BJ (cell line): ENCODE measurements at places on chromosomes 2 and 18.
A peak's percentile ranks its signal among the peaks of the same experiment; 100 is the strongest.

DNA sequence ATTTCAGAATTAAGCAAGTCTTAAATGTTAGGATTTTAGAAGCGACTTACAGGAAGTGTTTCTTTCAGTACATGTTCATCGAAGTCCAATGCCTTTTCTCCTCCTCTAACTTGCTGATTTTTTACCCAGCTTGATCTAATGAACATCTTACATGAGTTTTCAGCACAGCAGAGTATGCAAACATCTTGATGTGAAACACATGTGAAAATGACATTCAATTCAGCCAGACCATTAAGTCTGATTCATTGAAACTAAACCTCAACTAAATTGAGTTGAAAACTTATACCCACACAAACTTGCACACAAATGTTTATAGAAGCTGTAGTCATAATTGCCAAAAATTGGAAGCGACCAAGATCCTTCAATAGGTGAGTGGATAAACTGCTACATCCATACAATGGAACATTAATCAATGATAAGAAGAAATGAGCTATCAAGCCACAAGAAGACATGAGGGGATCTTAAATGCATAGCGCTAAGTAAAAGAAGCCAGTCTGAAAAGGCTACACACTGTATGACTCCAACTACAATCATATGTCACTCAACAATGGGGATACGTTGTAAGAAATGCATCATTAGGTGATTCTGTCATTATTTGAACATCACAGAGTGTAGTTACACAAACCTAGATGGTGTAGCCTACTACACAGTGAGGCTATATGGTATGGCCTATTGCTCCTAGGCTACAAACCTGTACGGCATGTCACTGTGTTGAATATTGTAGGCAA, 18.5 kb downstream of the PSTPIP2 start:
- DNase-seq: peak; percentile 53

DNA sequence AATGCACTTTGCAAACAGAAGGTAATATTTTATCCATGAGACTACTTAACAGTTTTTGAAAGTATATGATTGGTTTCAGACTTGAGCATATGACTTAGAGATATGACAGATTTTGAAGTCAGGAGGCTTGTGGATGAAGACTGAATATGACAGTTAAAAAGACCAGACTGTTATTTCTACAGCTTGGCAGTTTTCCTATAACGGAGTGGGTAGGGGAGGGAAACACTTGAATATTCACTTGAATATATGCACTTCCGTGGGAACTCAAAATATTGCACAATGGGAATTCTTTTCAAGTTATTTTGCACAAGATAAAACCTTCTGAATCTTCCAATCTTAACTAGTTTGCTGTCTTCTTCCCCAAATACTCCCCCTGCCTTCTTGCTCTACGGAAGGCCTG, 64.6 kb upstream of the ACKR3 start:
- DNase-seq: no peak

- DNase-seq: peak; percentile 4
Observed at GRCh38 chr2:636641-637405, 40.4 kb downstream of the TMEM18 start.

DNA sequence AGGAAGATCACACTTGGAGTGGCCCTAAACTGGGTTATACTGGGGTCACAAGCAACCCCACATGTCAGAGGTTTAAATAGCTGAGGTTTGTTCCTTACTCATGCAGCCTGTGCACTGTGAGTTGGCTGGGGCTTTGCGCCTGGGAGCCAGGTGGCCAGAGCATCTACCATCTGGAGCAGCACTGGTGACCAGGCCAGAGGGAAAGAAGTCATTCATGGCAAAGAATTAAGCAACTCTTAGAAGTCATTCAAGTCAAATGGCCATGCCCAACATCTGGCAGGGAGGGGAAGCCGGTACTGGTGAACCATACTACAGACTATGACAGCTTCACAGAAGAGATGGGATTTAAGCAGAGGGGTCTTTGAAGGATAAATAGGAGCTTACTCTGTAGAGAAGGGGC, 90.7 kb downstream of the POLR1A start:
- DNase-seq: no peak

GRCh38 chr2:202172439-202173211, 65.8 kb downstream of the SUMO1 start:
- DNase-seq: no peak

DNA sequence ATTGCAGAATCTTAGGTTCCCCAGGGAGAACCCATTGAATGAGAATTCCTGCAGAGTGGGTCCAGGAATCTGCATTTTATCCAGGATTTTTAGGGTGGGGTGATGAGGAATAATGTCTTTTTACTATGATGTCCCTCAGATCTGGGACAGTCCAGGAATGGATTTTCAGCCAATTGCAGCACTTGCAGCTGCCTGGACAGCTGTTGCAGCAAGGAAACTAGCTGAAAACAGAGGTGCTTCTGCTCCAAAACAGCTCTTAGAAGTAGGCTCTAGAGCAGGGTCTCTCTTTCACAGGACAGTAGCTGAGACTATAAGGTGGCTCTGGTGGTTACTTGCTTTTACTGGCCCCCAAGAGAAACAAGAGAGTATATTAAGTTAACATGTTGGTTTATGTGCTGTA, 9.1 kb downstream of the GLI2 start:
- DNase-seq: no peak

DNA sequence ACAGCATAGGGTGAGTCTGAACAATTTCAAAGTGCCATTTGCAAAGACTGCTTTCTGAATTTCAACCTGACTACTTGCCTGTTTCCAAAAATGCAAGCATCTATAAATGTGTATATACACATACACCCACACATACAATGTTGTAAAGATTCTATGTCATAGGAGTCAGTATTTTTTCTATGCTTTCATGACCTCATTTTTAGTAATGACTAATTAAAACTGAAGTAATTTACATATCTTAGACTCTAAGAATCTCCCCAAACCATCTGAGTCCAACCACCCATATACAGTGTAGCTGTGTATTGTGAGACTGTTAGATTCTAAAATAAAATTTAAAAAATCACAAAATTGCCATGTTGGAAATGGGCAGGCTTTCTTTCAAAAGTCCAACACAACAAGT, 162.0 kb upstream of the STK17B start:
- no peak for DNase-seq

GRCh38 chr18:9546468-9546867, 67.9 kb downstream of the PPP4R1 start:
- no peak for DNase-seq
